ENCODE measurements at places on chromosomes 6 and 20. TPM values are rescaled to one million over a fixed set of nuclear protein-coding genes. Genes with fewer than 3 reads are reported as not detected.
A peak's percentile ranks its signal among the peaks of the same experiment; 100 is the strongest.

The SLC16A10 gene
- polyA plus RNA-seq, result not detected

The MLN gene
- polyA plus RNA-seq, result not detected

The TAP1 gene
- 68.0 TPM for polyA plus RNA-seq

The BPIFB2 gene
- not detected for polyA plus RNA-seq

The OXT gene
- polyA plus RNA-seq, result not detected

DNA sequence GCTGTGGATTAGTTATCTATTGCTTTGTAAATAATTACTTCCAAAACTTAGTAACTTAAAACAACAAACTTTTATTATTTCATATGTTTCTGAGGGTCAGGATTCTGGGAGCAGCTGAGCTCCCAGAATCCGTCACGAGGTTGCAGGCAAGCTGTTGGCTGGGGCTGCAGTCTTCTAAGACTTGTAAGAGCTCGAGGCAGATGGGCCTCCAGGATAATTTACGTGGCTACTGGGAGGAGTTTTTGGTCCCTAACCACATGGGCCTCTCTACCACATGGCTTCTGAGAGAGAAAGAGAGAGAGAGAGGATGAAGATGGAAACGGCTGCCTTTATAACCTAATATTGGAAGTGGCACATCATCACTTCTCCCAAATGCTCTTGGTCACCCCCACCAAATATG, 64.9 kb upstream of the SULF2 start:
- no peak for DNase-seq

DNA sequence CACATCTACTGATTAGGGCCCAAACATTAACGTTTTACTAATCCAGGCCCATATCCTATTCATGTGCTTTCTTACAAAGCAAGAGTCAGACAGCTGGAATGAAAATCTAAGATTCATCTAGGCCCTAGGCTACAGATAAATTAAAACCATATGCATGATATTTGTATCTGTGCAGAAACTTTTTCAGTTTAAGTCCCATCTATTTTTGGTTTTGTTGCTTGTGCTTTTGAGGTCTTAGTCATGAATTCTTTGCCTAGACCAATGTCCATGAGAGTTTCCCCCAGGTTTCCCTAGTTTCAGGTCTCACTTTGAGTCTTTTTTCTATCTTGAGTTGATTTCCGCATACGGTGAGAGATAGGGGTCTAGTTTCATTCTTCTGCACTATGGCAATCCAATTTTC, 20.2 kb downstream of the ADNP start:
- no peak for DNase-seq

DNA sequence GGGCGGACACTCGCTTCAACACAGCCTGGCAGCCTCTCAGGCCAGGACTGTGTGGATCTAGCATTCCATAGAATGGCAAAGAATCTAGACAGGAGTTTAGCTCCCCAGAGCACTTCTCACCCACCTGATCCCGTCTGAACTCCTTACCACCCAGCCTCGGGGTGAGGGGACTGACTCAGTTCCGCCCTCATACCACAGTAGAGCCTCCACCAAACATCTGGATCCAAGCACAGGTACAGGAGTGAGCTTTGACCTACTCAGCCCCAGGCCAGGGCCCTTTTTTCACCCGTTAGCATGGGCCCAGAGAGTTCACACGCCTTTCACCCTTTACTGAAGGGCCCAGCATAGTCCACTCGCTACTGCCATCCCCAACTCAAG, 715 bp downstream of the PSMF1 start:
- peak; percentile 15 for DNase-seq

- DNase-seq, result no peak
These were observed 197.2 kb downstream of the KIF6 start for GRCh38 chr6:39527792-39528564.

DNA sequence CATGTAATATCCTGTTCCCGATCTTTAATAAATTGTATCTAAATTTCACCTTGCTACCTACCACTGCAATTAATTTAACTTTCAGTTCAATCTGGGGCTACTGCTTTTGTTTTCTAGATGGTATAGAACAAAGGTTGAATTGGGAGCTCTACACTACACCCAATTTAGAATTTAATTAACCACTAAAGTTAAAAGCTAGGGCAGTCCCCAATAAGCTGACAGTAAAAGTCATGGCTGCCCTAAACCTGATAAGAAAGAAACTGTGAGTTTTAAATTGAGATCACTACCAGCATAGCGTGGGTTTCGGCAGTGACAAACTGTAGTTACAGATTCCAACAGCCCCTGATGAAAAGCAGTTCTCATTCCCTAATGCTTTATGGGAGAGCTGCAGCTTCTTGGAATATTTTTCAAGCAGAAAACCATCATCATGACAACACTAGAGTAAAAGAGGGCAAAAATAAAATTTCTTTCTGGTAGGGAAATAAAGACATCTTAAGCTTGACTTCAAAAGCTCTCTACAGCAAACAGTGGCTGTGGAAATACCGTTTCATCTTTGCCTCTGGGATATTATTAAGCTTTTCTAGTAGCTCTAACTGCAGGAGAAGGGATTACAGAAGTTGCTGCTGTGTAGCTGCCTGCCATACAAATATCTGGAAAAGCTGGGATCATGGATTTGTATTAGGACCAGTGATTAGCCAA, 1372.1 kb downstream of the EPHA7 start:
- no peak for DNase-seq

DNA sequence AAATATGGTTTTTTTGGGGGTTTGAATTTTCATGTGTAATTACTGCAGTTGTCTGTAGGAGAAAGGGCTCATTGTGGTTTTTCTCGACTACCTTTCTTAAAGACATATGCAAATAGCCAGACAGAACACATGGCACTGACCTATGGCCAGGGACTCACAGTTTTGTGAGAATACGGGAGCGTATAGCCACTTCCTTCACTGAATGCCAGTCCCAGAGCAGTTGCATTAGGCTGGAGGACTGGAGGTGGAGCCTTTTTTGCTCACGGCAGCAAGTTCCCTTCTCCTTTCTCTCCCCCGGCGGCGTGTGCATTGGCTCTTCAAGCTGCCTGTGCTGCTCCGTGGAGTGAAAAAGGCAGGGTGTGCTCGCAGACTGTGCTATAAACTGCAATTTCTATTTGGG, 114.9 kb downstream of the AKAP7 start:
- peak; percentile 35 for DNase-seq

- no peak for DNase-seq
These were observed 274.4 kb downstream of the THBS2 start for GRCh38 chr6:168979254-168979653.

- no peak for DNase-seq
These were observed 7.9 kb upstream of the BHLHE23 start for GRCh38 chr20:63014710-63015109.

DNA sequence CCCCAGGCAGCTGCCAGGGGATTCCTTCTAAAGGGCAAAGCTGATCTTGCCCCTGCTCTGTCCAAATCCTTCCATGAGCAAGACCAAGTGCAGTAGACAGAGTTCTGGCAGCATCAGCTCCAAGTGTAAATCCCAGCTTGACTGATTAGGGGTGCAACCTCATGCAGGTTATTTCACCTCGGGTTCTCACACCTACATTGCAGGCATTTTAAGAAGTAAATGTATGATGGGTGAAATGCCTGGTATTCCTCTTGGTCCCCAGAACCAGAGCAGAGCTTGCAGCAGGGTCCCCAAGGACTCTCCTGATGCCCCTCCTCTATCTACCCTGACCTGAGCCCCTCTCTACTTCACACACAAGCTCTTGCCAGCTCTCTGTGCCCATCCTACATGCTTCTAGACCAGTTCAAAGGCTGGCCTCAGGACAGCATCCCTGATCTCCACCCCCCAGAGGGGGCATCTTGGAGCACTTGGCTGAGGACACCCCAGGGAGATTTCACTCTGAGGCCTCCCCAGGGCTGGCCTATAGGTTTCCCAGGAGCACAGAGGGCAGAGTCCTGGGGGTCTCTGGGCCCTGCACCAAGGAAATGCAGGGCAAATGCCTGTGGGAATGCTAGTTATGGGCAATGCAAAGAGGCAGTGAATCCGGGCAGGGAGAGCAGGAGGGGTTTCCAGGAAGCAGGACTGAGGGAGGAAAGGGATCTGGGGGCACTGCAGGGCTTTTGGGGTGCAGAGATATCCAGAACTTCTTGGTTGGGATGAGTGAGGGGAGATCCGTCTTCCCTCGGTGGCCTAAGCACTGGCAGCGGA, 1.0 kb downstream of the LZTS3 start:
- no peak for DNase-seq

- DNase-seq, result no peak
These were observed 12.7 kb downstream of the HECA start for GRCh38 chr6:139147628-139148027.

GRCh38 chr6:88167352-88167937, 1.3 kb upstream of the CNR1 start:
- DNase-seq, result no peak

DNA sequence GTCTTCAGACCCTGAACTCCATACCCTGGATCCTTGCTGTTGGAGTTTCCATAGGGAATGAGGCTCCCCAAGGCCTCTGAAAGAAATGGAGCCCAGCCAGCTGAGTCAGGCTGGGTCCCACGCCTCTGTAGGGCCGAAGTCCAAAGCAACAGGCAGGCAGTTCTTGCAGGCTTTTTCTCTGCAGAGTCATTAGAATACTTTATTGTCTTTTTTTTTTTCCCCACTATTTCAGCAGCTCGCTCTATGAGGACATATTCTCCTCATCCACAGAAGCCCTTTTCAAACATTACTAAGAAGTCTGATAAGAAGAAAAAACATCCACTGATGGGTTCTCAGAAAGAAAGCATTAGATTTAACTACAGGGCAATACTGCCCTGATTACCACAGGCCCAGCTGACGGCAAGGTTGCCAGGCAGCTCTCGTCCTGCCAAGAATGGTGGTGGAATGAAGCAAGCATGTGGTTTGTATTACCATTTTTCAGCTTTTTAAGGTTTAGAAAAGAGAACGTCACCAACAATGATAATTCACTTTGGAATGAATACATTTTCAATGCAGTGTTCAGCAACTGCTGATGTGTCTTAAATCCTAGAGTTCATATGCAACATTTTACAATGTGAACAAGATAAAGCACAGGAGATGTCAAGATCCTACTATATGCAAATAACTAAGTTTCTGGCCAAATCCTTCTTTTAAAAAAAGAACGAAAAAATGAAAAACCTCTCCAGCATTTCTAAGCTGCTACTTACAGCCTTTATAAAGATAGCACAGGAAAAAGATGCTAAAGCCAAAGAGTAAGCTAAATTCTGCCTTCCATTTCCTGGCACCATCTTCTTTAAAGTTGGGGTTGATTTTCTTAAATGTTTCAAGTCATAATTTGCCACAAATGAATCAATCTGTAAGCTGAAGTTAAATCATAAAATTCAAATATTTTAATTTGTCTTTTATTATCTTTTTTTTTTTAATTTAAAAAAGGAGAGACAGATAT, 223.6 kb upstream of the CITED2 start:
- peak; percentile 73 for DNase-seq

All from foreskin keratinocyte (primary cell).